HCEC 1CT (cell line): ENCODE measurements at places on chromosomes 12 and 14.
A peak's percentile ranks its signal among the peaks of the same experiment; 100 is the strongest.

GRCh38 chr14:90513161-90514014, 116.6 kb downstream of the CALM1 start:
- no peak for DNase-seq

DNA sequence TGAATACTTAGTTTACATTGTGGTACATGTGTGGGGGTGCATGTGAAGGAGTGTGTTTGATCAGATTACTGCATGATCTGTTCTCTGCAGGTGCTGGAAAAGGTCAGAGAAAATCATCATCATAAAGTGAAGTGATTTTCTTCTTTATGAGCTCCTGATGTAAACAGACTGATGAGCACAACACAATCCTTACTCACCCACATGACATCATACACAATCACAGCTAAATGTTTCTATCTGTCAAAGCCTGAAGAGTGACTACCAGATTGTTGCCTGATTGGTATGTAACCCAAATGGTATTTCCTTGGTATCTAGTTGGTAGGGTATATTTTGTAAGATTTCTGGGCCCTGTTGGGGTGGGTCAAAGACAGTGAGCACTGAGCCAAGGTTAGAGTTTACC, 270.8 kb downstream of the FOXG1 start:
- peak; percentile 85 for DNase-seq

DNA sequence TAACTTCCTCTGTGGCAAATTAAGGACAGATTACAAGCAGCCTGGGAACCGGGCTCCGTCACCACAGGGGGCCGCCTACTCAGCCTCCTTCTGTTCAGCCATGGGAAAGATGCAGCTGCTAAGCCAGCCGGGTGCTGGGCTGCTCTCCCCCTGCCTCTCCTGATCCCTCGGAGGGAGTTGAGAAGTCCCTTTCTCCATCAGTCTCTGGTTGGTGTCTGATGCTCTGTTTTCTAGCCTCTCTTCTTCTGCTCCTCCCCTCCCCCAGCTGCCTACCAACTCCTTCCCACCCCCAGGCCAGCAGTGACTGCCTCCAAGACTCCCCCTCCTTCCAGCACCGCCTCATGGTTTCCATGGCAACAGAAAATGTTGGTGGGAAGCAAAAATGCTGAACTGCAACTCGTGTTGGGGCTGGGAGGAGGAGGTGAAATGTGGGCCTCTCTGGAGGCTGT, 486.7 kb downstream of the APAF1 start:
- DNase-seq: no peak

DNA sequence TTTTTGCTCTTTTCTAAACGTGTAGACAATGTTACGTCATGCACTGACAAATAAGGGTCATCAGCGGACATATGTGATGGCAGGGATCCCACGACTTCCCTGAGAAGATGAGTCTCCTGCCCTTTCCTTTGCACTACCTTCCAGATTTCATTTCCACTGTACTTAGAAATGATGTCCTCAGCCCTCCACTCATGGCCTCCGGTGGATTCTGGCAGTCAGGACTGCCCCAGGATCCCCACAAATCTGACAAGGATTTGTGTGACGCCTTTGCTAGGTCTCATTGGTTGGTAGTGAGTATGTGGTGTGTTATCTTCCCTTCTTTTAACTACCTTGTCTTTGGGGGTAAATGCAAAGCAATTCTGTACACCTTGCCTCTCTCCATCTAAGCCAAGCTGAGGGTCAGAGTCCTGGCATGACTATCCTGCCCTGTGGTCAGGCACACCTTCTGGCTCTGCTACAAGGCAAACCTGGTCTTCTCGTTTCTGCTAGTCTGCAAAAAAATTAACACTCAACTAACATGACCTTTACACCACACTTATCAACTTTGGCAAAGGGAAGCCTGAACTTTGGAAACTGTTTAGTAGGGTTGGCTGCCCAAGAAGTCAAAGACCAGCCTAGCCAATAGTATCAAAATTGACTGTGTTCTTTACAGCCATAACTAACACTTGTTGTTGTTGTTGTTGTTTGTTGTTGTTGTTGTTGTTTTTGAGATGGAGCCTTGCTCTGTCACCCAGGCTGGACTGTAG, 17.3 kb upstream of the DHRS4 start:
- DNase-seq: no peak

- DNase-seq: no peak
Measured at GRCh38 chr12:25089738-25090137, 105.2 kb downstream of the DNAI7 start.

- no peak for DNase-seq
Measured at GRCh38 chr12:17810399-17810798, 279.6 kb downstream of the RERGL start.

GRCh38 chr12:77033658-77034536, 31.5 kb downstream of the E2F7 start:
- DNase-seq: no peak

DNA sequence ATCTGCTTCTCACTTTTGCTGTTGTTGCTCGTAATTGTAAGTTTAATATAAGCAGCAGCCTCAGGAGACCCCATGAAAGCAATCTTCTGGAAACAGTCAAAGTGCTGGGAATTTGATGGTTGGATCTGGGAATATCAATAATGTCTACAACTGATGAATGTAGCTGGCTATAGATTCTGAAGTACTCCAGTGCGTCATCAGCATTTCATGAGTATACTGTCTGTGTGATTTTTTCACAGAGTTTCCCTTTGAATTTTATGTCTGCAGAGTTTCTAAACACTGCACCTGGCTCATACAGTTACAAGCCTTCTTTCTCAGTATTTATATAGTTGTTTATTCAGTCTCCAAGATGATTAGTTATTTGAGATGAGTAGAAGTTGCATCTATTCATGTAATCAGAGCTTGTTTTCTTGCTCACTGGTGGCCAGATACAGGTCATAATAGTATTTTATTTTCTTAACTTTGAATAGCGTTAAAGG, 222.3 kb downstream of the RAD51B start:
- DNase-seq: no peak

GRCh38 chr12:2250797-2251196, 198.0 kb downstream of the CACNA1C start:
- no peak for DNase-seq

DNA sequence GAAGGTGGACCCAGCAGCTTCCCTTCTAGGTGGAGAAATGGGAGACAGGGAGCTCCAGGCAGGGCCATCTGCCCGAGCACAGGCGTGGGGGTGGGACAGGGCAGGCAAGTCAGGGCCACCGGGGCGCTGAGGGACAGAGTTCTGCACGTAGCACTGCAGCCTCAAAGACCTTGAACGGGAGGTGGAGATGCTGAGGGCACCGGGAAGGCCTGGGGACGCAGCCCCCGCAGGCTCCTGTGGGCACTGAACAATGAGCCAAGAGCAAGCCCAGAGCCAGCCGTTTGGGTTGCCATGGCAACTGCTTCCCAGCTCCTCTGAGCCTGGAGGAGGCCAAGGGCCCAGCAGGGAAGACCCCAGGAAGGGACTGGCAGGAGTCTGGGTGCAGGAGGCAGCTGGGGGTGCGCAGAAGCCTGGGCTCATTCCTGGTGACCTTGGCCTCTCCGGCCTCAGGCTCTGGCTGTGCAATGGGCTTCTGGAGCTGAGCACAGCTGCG, 3.4 kb downstream of the LBHD2 start:
- DNase-seq: no peak
